ENCODE measurements at places on chromosomes 16 and 17. TPM values are rescaled to one million over a fixed set of nuclear protein-coding genes. Genes with fewer than 3 reads are reported as not detected.

DNA sequence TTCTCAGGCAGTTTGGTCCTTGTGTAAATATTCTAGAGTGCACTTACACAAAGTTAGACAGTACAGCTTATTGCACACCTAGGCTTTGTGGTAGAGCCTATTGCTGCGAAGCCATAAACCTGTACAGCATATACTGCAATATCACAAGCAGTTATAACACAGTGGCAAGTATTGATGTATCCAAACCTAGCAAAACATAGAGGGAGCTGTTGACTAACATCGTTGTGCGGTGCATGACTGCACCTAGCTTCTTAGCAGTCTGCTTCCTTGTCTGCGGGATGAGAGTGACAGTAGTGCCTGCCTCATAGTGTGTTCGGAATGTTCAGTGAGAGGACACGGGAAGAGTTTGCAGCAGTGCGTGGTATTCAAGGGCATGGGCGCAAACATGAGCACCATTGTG, 78.9 kb downstream of the MPRIP start:
- no peak for DNase-seq

DNA sequence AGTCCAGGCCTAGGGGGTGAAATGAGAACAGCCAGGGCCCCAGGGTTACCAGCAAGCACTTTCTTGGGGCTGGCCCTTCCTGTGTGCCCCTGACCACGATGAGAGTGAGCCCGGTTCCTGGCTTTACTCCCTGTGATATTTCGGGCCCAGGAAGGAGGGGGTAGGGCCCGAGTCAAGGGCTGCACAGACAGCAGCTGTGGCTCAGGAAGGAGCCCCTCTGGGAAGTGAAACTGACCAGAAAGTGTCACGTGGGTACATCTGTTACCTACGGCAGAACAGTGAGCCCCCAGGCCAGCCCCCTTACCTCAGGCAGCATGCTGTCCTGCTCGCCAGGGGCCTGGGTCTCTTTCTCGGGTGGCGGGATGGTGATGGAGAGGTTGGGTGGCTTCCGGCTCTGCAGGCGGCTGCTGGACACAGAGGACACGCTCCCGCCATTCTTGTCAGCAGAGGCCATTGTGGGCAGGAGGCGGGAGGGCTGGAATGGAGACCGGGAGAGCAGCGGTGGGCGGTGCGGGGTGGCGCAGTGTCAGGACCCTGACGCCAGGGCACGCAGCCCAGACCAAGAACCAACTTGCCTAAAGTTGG, 13.8 kb downstream of the AANAT start:
- no peak for DNase-seq

DNA sequence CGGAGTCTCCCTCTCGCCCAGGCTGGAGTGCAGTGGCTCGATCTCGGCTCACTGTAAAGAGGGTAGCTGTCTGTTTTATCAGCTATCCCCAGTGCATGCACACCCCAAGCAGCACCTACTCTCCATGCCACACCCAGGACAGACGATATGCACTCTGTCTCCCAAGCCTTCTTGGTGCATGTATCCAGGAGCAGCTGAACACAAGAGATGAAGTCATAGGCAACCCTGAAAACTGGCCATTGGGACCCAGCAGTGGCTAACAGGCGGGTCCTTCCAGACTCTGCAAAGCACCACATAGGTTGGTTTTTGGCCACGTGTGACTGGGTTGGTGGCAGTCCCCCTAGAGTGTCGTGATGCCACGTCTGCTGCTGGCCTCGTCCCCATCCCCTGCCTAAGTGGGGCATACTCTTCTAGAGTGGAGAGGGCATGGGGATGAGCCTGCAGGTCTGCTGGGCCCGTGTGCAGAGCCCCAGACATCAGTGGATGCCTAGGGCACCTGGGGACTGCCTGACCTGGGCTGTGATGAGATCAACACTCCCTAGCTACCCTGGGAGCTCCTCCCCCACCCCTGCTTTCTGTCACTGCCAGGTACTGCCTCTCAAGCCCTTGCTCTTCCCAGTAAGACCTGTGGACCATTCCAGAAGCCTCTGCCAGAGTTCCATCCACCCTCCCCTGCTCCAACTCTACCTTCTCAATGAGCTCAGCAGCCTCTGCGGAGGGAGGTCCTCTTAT, 9.3 kb downstream of the PDE6G start:
- no peak for DNase-seq

DNA sequence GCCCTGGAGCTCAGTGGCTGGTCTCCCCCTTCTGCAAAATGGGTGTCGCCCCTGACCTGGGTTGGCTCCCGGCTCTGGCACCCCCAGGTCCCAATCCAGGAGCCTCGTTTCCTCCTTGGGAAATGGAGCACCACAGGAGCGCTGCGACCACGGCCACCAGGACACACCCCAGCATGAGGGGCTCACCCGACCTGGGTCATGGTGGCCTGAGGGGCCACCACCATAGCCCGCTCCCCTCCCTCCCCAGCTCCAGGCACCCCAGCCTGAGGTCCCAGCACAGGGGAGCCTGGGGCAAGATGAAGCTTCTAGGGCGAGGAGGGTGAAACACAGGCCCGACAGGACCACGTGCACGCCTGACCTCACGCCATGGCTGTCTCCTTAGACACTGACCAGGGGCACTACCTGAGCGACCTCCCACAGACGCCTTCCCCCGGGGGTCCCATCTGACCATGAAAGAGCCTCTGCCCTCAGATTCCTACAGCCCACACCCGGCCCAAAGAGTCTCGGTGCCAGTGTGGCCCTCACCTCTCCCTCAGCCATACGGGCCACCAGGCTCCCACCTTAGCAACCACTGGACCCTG, 11.8 kb downstream of the BCAR1 start:
- peak; percentile 30 for DNase-seq

- no peak for DNase-seq
These were observed 46.7 kb upstream of the LHX1 start for GRCh38 chr17:36890398-36891168.

DNA sequence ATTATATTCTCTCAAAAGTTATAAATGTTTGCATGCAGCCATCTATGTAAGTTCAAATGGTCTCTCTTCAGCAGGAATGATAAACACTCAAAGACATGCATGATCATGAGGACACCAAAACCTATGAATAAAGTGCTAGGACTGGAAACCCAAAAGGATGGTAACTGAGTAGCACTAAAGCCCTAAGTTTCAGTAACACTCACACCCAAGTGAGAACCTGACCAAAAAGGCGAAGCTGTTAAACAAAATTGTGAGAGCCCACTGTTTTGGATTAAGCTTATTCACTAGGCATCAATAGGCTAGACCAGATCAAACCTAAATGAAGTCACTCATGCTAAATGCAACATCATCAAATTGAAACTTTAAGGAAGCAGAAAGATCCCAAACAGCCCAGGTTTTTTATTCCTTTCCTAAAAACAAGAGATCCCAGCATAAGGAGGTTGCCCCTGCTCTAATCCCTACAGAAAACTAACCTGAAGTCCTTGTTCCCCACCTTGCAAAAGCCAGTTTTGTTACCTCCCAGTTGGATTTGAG, 42.4 kb downstream of the GLG1 start:
- no peak for DNase-seq

GRCh38 chr16:87924041-87924810, 12.1 kb downstream of the CA5A start:
- DNase-seq: no peak

DNA sequence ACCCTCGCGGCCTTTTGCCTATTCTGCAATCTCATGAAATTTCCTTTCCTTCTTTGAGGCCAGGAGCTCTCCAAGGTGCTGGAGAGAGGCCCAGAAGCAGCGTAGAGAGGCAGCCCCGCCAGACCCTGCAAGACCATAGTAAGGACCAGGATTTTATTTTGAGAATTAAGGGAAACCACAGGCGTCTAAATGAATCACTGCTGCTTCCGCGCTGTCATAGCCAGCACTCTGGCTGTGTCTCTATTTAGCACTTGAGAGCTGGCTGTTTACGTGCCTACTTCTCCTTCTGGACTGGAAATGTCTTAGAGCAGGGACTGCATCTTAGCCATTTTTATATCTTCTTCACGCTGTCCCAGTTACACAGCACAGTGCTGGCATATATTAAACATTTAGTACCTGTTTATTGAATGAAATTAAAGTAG, 37.6 kb upstream of the PIRT start:
- DNase-seq: no peak

- peak; percentile 95 for DNase-seq
These were observed at the start of gene PSME3 for GRCh38 chr17:42832934-42833766. PSME3 (plus strand) TSS chr17:42833397; CDS start chr17:42833632, 235 bp downstream.

ARHGDIA gene
- total RNA-seq: 160 TPM

ZFP3 gene
- 4.6 TPM for total RNA-seq

ALDH3A2 gene
- 96.4 TPM for total RNA-seq

MSLN gene
- total RNA-seq: not detected

CHRNE gene
- total RNA-seq: 0.48 TPM

NT5M gene
- 7.6 TPM for total RNA-seq

RHBDL3 gene
- total RNA-seq: 2.1 TPM

CDK3 gene
- 1.9 TPM for total RNA-seq

TMIGD1 gene
- total RNA-seq: not detected

TMEM100 gene
- 8.4 TPM for total RNA-seq

Data from heart left ventricle (tissue), 16 donors.